Left renal pelvis (tissue), 4 donors: ENCODE measurements at places on chromosomes 2 and 18. TPM values are rescaled to one million over a fixed set of nuclear protein-coding genes. Genes with fewer than 3 reads are reported as not detected.
A peak's percentile ranks its signal among the peaks of the same experiment; 100 is the strongest.

- no peak for DNase-seq
Measured at GRCh38 chr18:63185984-63186383, 133.6 kb downstream of the BCL2 start.

Gene ECEL1
- 16.0 TPM for polyA plus RNA-seq

DNA sequence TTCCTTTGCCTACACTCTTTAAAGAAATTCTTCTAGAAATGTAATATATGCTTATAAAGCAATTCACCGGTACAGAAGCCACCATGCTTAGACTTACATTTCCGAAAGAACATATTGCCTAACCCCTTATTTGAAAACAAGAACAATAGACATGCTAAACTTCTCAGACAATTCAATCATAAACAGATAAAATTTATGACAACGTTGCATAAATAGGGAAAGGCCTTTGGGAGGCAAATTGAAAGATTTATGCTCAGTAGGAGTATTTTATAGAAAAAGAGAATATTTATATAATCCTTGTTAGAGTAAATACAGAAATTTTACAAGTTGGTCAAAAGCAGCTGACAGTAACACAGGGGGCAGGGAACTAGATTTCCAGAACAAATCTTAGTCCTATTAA is 16.2 kb upstream of the MEP1B start:
- no peak for DNase-seq

Gene ASPRV1
- 5.0 TPM for polyA plus RNA-seq

GRCh38 chr2:165566008-165566407 is 96.5 kb downstream of the CSRNP3 start:
- DNase-seq = no peak

Gene RNF181
- polyA plus RNA-seq = 135 TPM

Gene EGR4
- polyA plus RNA-seq = 0.15 TPM

Gene EN1
- polyA plus RNA-seq = not detected

- no peak for DNase-seq
Measured at GRCh38 chr2:224359569-224359968, 42.3 kb downstream of the FAM124B start.

GRCh38 chr2:88615822-88616221 is 11.4 kb downstream of the EIF2AK3 start:
- no peak for DNase-seq

DNA sequence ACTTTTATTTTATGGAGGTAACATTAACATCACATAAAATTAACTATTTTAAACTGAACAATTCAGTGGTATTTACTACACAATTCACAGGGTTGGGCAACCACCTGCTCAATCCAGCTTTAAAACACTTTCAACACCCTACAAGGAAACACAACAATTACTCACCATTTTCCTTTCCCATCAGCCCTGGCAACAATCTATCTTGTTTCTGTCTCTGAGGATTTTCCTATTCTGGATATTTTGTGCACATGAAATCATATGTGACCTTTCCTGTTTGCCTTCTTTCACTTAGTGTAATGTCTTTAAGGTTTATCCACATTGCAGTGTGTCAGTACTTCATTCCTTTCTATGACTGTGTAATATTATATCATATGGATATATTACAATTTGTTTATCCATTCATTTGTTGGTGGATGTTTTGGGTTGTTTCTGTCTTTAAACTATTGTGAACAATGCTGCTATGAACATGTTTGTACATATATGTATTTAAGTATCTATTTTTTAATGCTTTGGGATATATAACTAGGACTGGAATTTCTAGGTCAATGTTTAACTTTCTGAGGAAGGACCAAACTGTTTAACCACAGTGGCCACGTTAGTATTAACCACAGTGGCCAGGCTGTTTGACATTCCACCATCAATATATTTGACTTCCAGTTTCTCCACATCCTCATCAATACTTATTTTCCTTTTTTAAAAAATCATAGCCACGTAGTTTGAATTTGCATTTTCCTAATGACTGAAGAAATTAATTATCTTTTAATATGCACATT is 72.4 kb upstream of the KIF5C start:
- DNase-seq = no peak

Gene MOCOS
- 0.65 TPM for polyA plus RNA-seq

GRCh38 chr2:138207074-138207930 is 243.0 kb downstream of the HNMT start:
- no peak for DNase-seq

DNA sequence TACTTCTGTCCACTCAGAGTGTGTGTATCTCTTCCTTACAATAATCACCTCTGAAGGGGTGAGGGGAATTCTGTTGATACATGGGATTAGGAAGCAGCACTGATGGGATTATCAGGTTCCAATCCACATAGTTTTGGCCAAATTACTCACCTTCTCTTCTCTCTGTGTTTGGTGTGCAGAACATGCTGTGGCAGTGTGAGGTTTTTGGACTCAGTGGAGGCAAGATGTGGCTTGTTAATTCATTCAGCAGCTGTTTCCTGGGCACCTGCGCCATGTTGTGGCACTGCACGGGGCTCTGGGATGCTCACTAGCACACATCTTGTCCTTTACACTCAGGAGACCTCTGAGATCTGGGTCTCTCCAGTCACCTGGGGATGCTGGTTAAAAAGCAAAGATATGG is 350.3 kb upstream of the HS6ST1 start:
- no peak for DNase-seq

GRCh38 chr2:203002054-203002821 is 12.4 kb upstream of the NBEAL1 start:
- DNase-seq = no peak

DNA sequence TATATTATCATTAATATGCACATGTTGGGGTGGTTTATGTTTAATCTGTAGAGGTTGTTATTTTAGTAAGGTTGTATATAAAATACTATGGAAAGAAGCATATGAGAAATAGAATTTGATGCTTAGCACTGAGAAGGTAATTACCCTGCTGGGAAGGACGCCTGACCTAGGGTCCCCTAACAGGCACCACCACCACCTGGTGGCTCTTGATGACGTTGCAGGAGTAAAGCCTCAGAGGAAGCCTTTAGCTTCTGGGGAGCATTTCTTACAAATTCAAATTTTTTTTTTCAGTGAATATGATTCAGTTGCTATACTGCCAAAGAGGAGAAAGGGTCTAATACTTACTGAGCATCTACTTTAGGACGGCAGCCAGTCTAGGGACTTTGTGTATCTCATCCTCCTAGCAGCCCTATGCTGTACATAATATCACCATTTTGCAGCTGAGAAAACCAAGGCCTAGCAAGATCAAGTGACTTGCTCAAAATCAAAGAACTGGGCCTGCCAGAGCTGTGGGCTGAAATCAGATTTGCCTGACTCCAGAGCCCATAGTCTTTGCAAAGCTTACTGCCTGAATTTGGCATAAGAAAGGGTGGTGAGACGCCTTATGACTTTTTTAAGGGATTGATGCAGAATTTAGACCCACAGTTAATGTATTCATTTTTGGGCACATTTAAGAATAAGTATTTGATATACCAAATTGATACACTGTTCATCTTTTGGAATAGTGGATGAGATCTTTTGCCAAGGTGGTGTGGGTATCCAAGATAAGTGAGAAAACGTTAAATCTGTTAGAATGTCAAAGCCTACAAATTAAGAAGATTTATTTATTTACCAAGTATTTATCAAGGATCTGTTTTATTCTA is 78.8 kb upstream of the GAREM1 start:
- DNase-seq = no peak

Gene VWA3B
- polyA plus RNA-seq = 0.85 TPM

- DNase-seq = no peak
Measured at GRCh38 chr18:70469916-70470315, 181.1 kb downstream of the SOCS6 start.

Gene LYPD6
- 18.7 TPM for polyA plus RNA-seq

GRCh38 chr2:55014962-55015939 is 35.0 kb downstream of the RTN4 start:
- peak; percentile 62 for DNase-seq

Gene ITSN2
- polyA plus RNA-seq = 28.4 TPM

DNA sequence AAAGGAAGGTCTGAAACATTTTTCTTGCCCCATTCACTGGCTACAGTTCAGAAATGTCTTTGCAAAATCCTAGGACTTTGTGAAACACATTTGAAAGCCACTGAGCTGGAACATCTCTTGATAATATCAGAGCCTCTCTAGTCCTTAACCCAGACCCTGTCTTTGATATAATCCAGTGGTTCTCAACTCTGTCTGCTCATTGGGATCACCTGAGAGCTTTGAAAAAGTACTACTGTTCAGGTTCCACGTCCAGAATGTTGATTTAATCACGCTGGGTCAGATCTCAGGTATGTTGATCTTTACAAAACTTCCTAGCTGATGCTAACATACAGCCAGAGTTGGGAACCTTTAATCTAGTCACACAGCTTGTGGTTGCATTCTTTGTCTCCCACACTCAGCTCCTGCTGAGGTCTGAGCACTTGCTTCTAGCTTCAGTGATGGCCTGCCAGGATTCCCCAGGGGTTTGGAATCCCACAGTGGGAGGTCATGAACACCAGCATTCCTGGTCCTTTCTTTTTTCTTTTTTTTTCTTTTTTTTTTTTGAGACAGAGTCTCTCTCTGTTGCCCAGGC is 262.7 kb downstream of the SETBP1 start:
- DNase-seq = no peak

- DNase-seq = no peak
Measured at GRCh38 chr2:218438596-218438995, 19.7 kb downstream of the VIL1 start.

GRCh38 chr2:119721462-119721861 is 38.3 kb upstream of the PTPN4 start:
- no peak for DNase-seq

- DNase-seq = no peak
Measured at GRCh38 chr2:19569300-19569791, 210.9 kb upstream of the OSR1 start.

- DNase-seq = no peak
Measured at GRCh38 chr2:19649142-19649541, 252.6 kb downstream of the TTC32 start.

Gene MALT1
- 34.9 TPM for polyA plus RNA-seq

Gene TUBA4B
- polyA plus RNA-seq = 0.69 TPM

DNA sequence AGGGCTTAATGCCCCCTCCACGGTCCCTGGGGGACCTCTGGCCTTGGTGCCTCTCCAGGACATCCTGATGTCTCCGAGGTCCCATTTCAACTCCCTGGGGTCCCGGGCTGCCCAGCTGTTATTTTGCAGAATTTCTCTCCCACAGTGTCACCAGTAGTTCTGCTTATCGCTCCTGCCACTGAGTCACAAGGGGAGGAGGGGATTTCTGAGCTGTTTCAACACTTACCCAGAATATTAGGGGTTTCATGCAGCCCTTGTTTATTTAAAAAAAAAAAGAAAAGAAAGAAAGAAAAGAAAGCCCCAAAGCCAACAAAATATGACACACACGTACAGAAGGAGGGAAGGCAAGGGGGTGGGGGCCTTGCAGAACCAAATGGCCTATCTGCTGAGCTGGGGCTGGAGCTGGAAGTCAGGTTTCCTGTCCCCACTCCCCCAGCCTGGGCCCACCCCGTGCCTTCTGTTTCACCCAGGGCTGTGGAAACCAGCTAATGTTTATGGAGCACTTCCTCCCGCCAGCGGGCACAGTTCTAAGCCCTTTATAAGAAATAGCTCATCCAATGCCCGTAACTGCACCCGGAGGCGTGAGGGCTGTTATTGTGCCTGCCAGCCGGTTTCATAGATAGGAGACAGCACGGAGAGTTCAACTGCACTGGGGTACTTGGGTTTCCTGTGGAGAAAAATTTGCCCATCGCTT is 8.4 kb upstream of the ARID5A start:
- DNase-seq = no peak

Gene UGT1A7
- not detected for polyA plus RNA-seq

GRCh38 chr2:157442636-157443035 is 1.3 kb downstream of the CYTIP start:
- no peak for DNase-seq

GRCh38 chr2:3159782-3160545 is 217.7 kb downstream of the EIPR1 start:
- DNase-seq = no peak

DNA sequence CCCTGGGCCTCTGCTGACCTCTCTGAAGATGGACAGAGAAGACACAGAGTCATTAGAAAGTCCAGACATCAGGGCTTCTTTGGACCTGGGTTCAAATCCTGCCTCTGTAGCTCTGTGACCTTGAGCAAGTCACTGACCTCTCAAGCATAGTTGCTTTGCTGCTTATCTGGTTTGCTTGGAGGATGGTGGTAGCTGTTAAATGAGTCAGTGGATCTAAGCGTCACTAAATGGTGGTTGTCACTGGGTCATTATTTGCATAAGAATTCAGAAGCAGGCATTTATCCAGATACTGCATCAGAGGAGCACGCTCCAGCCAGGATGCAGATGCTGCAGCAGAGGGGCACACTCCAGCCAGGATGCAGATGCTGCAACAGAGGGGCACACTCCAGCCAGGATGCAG is 229.2 kb downstream of the GLI2 start:
- no peak for DNase-seq

DNA sequence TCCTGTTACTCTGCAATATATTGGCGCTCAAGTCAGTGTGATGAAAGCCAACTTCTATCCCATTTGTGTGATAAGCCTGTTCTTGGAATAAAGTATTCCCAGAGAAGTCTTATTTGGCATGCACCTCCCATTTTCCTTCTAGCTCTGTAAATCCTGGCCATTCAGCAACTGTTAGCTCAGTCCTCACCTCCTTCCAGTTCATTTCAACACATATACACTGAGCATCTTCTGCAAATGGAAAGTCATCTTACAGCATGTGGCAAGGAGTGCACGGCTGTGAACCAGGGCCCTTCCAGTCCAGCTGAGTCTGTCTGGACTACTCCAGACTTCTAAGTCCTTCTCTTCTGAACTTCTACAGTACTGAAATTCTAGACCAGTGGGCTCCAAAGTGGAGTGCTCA is 53.1 kb downstream of the SPATS2L start:
- DNase-seq = no peak

Gene ASB18
- polyA plus RNA-seq = 0.17 TPM

DNA sequence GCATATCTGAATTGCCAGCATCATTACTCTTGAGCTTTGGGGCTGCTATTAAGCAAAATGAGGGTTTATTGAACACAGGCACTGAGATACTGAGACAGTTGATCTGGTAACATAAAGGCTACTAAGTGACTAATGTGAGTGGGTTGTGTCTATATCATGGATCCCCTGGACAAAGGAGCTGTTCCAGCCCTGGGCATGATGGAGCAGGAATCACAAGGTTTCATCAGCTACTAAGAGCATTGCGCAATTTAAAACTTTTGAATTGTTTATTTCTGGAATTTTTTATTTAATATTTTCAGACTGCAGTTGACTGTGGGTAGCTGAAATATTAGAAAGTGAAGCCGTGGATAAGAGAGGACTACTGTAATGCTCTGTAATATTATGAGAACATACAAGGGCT is 73.5 kb downstream of the MGAT5 start:
- DNase-seq = no peak

GRCh38 chr2:64400105-64400728 is 53.7 kb upstream of the LGALSL start:
- DNase-seq = no peak

DNA sequence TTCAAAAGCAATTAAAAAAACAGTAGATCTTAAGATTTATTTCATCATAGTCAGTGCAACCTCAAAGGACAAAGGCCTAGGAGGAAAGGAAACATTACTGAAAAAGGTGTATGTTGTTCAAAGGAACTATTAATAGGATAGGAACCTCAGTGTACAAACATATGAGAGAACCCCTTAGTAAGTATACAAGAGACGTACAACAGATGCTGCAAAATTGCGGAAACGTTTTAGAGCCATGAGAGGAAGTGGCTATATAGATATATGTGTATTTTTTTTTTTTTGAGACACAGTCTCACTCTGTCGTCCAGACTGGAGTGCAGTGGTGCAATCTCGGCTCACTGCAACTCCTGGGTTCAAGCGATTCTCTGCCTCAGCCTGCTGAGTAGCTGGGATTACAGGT is 22.2 kb downstream of the PIK3C3 start:
- DNase-seq = no peak
